Natural killer cell treated with Interleukin-12 subunit alpha and Interleukin-12 subunit beta and Interleukin-15 and Interleukin-18, amount 100 ng/mL, for 72 hours (primary cell): ENCODE measurements at places on chromosomes 4 and X.
A peak's percentile ranks its signal among the peaks of the same experiment; 100 is the strongest.

DNA sequence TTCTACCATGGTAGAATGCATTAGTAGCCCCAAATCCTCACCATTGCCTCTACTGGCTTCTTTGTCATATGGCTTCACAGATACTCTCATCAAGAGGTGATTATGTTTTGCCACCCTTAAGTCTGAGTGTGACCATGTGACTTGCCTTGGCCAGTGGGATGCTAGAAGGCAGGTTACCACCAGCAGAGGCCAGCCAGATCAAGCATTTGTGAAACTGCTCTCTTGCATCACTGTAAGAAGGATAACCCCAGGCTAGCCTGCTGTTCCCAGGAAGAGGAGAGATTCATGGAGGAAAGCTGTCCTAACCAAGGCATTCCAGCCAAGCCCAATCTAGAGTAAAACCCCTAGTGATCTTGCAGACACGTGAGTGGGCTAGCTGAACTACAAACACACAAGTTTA, 46.8 kb downstream of the USP46 start:
- peaks cover 22% of the 10 kb centered on the region for H3K4me1 ChIP-seq
- DNase-seq: no peak
- H3K27ac ChIP-seq: no peak overlapping the region

GRCh38 chr4:794900-795725, 30.8 kb downstream of the CPLX1 start:
- H3K27me3 ChIP-seq: peaks cover 39% of the 10 kb centered on the region
- no peak overlapping the region for H3K4me3 ChIP-seq
- peaks cover 7% of the 10 kb centered on the region for H3K4me1 ChIP-seq
- DNase-seq: no peak
- H3K36me3 ChIP-seq: no peaks in the 10 kb centered on the region

- H3K36me3 ChIP-seq: no peaks in the 10 kb centered on the region
- no peaks in the 10 kb centered on the region for H3K4me1 ChIP-seq
- H3K27me3 ChIP-seq: no peaks in the 10 kb centered on the region
These were observed 197.8 kb downstream of the PDGFC start for GRCh38 chr4:156773648-156774357.

DNA sequence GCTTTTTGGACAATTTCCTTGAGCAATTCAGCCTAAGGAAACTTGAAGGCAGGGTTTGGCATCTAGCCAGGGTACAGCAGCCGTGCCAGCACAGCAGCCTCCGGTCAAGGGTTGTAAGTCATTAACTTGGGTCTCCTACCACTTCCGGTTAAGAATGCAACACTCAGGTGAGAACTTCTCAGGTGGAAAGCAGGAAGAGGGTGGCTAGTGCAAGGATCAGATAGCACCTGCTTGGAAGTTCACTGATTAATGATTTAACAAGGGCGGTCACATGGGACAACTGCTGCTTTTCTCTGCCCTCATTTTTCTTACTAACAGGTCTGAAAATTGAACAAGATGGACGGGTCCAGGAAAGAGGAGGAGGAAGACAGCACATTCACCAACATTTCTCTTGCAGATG, 30.1 kb upstream of the SCOC start:
- peaks cover 31% of the 10 kb centered on the region for H3K27me3 ChIP-seq
- DNase-seq: no peak
- no peak overlapping the region for H3K4me3 ChIP-seq
- H3K36me3 ChIP-seq: no peaks in the 10 kb centered on the region
- H3K27ac ChIP-seq: no peak overlapping the region
- H3K4me1 ChIP-seq: no peaks in the 10 kb centered on the region

DNA sequence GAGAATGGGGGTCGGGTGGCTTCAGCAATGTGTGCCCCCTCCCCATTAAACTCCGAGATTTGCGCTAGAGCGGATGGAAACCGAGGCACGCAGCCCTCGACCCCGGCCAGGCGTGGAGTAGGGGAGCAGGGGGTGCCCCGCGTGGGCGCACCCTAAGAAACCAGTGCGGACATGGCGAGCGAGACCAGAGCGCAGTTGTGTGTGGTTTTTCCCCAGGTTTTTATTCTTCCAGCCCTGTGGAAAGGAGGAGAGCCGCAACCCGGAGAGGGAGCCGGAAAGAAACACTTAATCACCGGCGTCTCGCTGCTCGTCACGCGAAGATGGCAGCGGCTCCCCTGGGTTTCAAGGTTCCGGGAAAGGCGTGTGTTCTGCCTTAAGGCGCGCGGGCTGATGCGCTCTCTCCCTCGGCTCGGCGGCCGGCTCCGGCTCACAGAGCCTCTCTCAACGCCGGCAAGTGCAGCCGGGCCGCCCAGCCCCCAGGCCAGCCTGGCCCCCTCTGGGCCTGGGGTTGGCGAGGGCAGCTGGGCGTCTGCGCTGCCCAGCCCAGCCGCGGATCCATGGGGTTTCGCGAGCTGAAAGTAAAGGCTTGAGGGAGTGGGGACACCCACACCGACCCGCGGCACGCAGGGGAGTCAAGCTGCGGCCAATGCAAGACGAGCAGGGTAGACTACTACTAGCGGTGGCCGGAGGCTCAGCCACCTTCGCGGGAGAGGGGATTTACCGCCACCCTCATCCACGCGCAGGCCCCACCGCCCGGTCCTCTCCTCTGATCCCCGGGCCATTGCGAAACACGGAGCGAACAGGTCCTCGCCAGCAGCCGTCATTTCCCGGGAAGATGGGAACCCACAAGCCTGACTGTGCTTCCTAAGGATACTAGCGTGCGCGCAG, 74.0 kb upstream of the BCOR start:
- no peaks in the 10 kb centered on the region for H3K36me3 ChIP-seq
- H3K4me1 ChIP-seq: peaks cover 32% of the 10 kb centered on the region
- no peak for DNase-seq
- H3K27ac ChIP-seq: no peak overlapping the region

DNA sequence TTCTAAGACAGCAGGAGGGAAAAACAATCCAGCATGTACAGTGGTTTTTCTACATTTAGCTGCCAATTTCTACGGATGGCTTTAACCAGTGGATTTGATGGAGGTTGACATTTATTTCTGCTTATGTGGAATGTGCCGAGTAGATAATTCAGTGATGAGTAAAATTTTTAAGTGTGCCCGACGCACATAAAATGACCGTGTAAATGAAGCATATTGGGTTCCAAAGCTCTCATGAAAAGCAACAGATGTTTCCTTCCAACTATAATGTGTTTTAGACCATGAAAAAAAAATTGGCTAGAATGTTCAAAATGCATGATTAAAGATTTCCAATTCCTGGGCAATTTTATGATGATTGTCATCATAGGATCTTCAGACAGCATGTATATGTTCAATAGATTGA, 14.1 kb downstream of the INPP4B start:
- H3K27me3 ChIP-seq: peaks cover 16% of the 10 kb centered on the region
- H3K36me3 ChIP-seq: no peaks in the 10 kb centered on the region
- DNase-seq: no peak
- no peaks in the 10 kb centered on the region for H3K4me1 ChIP-seq

GRCh38 chr4:7424553-7425111, 10.1 kb downstream of the PSAPL1 start:
- no peaks in the 10 kb centered on the region for H3K4me1 ChIP-seq
- peak; percentile 44 for DNase-seq
- H3K27me3 ChIP-seq: peaks cover 24% of the 10 kb centered on the region
- H3K27ac ChIP-seq: no peak overlapping the region
- H3K36me3 ChIP-seq: no peaks in the 10 kb centered on the region
- no peak overlapping the region for H3K4me3 ChIP-seq

GRCh38 chr4:53100501-53101190, 238.5 kb downstream of the RASL11B start:
- peaks cover 3% of the 10 kb centered on the region for H3K4me1 ChIP-seq
- H3K36me3 ChIP-seq: peaks cover 14% of the 10 kb centered on the region
- no peak for DNase-seq
- H3K27ac ChIP-seq: no peak overlapping the region

DNA sequence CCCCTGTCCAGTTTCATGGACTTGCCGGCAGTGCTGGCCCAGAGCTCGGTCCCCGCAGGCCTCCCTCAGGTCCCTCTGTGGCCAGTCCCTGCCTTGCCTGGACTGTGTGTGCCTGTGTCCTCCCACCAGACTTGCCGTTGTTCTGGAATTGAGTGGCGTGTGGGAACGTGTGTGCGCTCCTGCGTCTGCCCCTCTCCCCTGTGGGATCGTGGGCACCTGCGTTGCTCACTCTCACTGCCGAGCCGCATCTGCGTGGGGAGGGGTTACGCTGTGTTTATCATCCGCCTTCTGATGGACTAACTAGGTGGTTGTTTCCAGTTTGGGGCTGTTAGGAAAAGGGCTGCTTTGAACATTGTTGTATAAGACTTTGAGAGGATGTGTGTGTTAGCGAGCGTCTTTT, 21.2 kb downstream of the PCGF3 start:
- peaks cover 4% of the 10 kb centered on the region for H3K36me3 ChIP-seq
- peaks cover 23% of the 10 kb centered on the region for H3K4me1 ChIP-seq
- no peak overlapping the region for H3K4me3 ChIP-seq
- peak overlapping the region; percentile 2 for H3K27ac ChIP-seq

- DNase-seq: no peak
- no peaks in the 10 kb centered on the region for H3K36me3 ChIP-seq
- H3K4me1 ChIP-seq: peaks cover 16% of the 10 kb centered on the region
- peak overlapping the region; percentile 26 for H3K27ac ChIP-seq
- no peak overlapping the region for H3K4me3 ChIP-seq
These were observed 33.1 kb downstream of the PDK3 start for GRCh38 chrX:24498181-24498580.

DNA sequence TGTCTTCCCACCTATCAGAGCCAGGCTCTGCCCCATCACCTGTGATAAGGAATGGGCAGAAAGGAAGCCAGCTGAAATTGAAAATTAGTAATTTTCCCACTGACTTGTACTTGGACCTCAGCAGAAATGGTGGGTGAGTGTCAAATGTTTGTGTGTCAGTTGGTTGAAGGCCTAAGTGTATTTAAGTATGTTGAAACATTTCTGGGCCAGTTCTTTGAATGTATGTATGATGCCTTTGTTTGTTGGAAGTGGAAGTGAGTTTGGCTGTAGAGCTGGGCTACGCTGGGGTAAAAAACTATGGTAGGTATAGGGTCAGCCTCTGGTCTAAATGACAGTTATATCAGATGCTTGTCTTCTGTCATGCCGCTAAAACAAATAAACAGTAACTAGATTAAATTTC, 27.7 kb downstream of the JADE1 start:
- peaks cover 5% of the 10 kb centered on the region for H3K36me3 ChIP-seq
- peaks cover 38% of the 10 kb centered on the region for H3K4me1 ChIP-seq
- no peak for DNase-seq
- no peaks in the 10 kb centered on the region for H3K27me3 ChIP-seq
- H3K27ac ChIP-seq: peak overlapping the region; percentile 20
- no peak overlapping the region for H3K4me3 ChIP-seq

DNA sequence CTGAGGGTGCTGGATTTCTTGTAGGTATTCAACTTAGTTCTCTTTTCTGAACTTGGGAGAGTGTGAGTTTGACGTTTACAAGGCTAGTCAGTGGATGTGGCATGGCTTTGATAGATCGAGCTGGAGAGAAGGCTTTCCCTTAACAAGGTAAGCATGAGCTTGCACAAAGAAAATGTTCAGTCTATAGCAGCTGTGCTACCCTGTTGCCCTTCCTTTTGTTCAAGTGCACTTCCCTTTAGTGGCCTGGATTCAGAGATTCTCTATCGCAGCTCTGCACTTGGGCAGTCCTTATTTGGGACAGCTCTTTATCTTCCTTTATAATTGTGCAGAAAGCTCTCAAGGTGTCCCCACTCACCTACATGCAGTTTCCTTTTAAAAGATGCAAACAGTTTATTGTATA, 198.0 kb downstream of the ARHGAP24 start:
- H3K27ac ChIP-seq: no peak overlapping the region
- no peak for DNase-seq
- no peaks in the 10 kb centered on the region for H3K27me3 ChIP-seq

DNA sequence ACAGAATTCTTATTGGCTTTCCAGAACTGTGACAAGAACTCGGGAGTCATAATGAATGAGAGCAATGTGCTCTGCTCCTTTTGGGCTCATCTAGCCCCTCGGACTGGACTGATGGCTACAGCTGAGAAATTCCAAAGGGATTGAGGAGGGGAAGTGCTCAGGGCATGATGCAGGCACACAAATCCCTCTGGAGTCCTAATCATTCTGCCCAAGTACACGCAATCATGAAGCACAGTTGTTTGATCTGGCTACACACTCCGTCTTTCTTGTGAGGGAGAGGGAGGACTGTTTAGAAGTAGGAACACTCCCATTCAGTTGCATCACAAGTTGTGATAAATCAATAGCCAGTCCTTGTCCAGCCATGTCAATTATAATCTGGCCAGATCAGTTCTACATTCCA, 237.5 kb downstream of the COL25A1 start:
- no peak overlapping the region for H3K27ac ChIP-seq
- DNase-seq: no peak
- no peaks in the 10 kb centered on the region for H3K4me1 ChIP-seq
- no peaks in the 10 kb centered on the region for H3K27me3 ChIP-seq
- H3K4me3 ChIP-seq: no peak overlapping the region

GRCh38 chr4:100312615-100313350, 122.5 kb upstream of the DDIT4L start:
- no peaks in the 10 kb centered on the region for H3K27me3 ChIP-seq
- H3K36me3 ChIP-seq: no peaks in the 10 kb centered on the region
- H3K4me3 ChIP-seq: no peak overlapping the region
- no peak for DNase-seq
- H3K4me1 ChIP-seq: no peaks in the 10 kb centered on the region

GRCh38 chrX:1102786-1103185, 109.7 kb downstream of the CRLF2 start:
- DNase-seq: no peak
- no peaks in the 10 kb centered on the region for H3K36me3 ChIP-seq
- peaks cover 8% of the 10 kb centered on the region for H3K4me1 ChIP-seq
- no peak overlapping the region for H3K27ac ChIP-seq
- no peak overlapping the region for H3K4me3 ChIP-seq

DNA sequence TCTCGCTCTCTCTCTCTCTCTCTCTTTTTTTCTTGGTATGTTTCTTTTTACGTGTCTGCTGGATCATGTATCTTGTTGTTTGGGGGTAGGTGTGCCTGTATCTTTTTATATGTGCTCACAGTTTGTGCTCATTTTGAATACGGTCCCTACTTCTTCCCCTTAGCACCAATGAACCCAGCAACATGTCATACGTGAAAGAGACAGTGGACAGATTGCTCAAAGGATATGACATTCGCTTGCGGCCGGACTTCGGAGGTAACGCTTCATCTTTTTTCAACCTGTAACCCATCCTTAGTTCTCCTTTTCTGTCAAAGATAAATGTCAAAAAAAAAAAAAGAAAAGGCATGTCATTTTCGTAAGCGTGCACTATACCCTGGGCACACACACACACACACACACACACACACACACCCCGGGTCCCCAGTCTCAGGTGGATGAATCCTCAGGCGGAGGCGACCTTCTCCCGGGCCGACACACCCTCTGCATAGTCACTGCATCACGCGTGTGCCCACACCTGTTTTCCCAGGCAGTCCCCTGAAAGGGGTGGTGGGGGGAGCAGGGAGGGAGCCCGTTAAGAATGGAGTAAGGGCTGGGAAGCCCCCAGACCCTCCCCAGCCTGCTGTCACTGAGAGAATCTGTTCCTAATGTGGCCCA, 511 bp downstream of the GABRB1 start:
- H3K27me3 ChIP-seq: peaks cover 57% of the 10 kb centered on the region
- H3K4me1 ChIP-seq: peaks cover 14% of the 10 kb centered on the region
- no peaks in the 10 kb centered on the region for H3K36me3 ChIP-seq
- no peak for DNase-seq
